ENCODE measurements at places on chromosomes 7 and 10.

GRCh38 chr7:70480927-70481569 is 650.9 kb upstream of the GALNT17 start:
- no peak for DNase-seq

DNA sequence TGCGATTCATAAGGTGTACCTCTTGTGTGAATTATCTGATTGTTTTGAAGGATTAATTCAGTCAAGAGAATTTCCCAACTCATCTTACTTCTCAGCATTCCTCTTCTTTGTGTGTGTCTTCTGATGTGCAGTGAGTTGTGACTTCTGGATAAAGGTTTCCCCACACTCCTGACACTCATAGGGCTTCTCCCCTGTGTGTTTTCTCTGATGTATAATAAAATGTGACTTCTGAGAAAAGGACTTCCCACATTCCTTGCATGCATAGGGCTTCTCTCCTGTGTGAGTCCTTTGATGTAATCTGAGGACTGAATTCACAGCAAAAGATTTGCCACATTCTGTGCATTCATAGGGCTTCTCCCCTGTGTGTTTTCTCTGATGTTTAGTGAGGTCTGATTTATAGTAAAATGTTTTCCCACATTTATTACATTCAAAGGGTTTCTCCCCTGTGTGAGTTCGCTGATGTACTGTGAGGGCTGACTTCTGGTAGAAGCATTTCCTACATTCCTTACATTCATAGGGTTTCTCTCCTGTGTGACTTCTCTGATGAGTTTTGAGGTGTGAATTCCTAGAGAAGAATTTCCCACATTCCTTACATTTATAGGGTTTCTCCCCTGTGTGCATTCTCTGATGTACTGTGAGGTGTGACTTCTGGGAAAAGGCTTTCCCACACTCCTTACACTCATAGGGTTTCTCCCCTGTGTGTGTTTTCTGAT is 24.2 kb downstream of the ZNF25 start:
- DNase-seq = no peak

- no peak for DNase-seq
Measured at GRCh38 chr7:35487841-35488240, 207.1 kb downstream of the HERPUD2 start.

- no peak for DNase-seq
Measured at GRCh38 chr7:130369110-130369711, 11.1 kb upstream of the CPA1 start.

DNA sequence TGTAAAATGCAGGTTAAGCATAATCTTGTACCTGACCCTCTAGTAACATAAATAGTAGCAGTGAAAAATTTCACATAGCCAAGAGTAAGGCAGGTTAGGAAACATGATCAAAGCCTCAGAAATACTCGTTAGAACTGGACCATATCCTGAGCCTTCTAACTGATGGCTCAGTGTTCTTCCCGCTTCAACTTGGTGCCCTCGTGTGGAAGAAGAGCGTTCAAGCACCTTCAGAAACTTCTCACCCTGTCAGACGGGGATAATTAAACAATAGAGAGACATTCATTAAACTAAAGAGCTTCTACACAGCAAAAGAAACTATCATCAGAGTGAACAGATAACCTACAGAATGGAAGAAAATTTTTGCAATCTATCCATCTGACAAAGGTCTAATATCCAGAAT is 124.5 kb downstream of the MYOF start:
- DNase-seq = no peak

GRCh38 chr10:7635408-7636125 is 31.2 kb downstream of the ITIH5 start:
- no peak for DNase-seq

Data from pulmonary artery endothelial cell (primary cell).